Pancreas (tissue), 10 donors: ENCODE measurements at places on chromosomes 13 and 19.

DNA sequence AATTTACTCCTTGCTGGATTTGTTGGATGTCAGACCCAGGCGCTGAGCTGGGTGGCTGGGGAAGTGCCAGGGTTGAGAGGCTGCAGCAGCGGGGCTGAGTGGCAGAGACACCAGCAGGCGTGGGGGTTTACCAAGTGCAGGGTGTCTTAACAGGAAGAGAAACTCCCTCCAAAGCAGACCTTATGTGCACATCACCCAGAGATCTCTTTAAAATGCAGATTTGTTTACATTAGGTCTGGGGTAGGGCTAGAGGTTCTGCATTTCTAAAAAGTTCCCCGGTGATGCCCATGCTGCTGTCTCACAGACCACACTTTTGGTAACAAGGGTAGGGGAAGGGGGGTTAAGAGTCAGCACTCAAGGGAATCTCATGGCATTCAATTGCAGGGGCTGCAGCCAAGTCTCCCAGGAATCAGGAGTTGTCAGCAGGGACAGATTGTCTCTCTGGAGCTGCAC is 80.7 kb upstream of the OLFM4 start:
- no peak for DNase-seq

- DNase-seq = peak; percentile 62
Measured at GRCh38 chr19:435707-436412, 25.0 kb downstream of the SHC2 start.

- DNase-seq = no peak
Measured at GRCh38 chr13:24664726-24665409, 15.3 kb upstream of the ATP12A start.

DNA sequence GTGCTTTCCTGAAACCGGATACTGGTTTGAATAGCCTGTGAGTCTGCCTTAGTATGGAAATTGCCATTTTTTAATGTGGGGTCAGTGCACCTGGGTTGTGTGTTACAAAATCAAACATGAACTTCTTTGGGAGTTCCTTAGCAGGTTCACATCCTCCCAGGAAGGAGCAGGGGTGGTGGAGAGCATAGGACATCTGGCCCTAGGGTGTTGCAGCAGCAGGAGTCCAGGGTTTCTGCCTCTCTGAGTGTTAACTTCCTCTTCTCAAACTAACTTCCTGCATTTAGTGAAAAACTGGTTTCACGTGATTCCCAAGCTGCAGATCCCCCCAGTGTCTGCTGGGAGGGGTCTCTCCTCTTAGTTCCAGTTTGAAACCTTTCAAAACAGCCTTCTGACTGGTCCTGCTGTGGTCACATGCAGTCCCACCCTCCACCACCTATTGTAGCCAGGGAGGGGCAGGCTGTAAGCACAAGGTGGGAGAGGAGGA is 7.2 kb downstream of the RNASEH2B start:
- DNase-seq = no peak

- no peak for DNase-seq
Measured at GRCh38 chr19:28644169-28644775, 568.7 kb downstream of the UQCRFS1 start.
